Stimulated activated CD8-positive, alpha-beta memory T cell treated with anti-CD3 and anti-CD28 coated beads, Interleukin-2, amount 100 ng/mL, for 1 hour (primary cell): ENCODE measurements at places on chromosomes 7 and 10.

- DNase-seq = no peak
These were observed 510.6 kb downstream of the HTR7 start for GRCh38 chr10:90347239-90347638.

- no peak for DNase-seq
These were observed 35.7 kb upstream of the RHOBTB1 start for GRCh38 chr10:60979667-60980104.

DNA sequence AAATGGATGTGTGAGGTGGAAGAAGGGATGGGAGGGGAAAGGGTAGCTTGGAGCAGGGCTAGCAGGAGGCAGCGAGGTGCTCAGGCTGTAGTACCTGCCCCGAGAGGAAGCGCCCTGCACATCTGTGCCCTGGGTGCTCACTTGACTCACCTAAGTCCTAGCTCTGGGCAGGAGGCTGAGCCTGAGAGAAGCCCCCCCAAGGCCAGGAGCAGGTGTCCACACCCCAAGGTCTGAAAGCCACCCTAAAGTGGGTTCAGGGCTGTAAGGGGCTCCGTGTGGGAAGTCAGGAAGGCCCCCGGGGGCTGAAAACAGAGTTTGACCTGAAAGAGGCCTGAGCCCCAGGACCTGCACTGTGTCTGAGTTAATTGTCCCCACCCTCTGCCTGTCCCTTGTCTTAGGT lies 95.8 kb upstream of the PODXL start:
- DNase-seq = no peak

DNA sequence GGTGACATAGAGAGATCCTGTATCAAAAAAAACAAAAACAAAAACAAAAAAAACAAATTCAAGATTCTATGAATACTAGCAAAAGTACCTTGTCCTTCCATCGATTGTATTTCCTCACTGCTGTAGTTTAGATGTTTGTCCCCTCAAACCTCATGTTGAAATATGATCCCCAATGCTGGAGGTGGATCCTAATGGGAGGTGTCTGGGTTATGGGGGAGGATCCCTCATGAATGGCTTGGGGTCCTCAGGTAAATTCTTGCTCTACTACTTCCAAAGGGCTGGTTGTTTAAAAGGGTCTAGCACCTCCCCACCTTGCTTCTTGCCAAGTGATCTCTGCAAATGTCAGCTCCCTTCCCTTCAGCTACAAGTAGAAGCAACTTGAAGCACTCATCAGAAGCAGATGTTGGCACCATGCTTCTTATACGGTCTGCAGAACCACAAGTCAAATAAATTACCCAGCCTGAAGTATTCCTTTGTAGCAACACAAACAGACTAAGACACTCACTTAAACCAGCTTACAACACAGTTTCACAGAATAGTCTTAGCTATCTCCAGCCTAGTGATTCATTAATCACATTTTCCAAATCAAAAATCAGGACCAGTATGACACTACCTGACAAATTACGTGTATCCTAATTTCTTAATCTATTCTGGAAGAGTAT lies 20.7 kb downstream of the ABI1 start:
- no peak for DNase-seq

- no peak for DNase-seq
These were observed 27.9 kb downstream of the CADPS2 start for GRCh38 chr7:122858320-122858719.

DNA sequence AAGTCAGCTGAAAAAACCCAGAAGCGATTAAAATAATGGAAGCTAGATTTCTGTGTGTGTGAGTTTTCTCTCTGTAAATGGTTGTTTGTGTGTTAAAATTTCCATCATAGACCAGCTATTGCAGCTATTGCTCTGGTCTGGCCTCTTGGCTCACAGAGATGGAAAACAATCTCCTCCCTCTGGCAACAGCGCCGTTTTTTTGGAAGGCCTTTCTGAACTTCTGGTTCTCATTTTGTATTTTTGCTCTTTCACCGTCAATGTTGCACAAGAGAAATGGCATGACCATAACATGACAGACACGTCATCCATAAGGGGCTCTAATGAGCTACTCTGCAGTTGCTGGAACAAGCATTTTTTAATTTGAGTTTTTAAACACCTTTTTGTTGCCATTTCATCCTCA lies 91.0 kb downstream of the CUBN start:
- no peak for DNase-seq

DNA sequence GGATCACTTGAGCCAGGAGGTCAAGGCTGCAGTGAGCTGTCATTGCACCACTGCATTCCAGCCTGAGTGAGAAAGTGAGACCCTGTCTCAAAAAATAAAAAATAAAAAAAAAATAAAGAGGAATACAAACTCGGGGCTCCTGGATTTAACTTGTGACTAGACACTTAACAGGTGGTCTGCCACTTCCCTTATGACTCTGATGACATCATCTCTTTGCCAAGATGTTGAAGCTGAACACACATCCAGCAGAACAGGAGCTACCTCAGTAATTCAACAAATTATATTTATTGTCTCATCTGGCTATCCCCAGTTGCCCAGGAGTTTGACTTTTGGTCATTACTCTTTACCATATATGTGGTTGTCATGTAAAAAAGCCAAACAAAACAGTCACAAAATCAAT lies 35.3 kb downstream of the NEUROD6 start:
- DNase-seq = no peak

DNA sequence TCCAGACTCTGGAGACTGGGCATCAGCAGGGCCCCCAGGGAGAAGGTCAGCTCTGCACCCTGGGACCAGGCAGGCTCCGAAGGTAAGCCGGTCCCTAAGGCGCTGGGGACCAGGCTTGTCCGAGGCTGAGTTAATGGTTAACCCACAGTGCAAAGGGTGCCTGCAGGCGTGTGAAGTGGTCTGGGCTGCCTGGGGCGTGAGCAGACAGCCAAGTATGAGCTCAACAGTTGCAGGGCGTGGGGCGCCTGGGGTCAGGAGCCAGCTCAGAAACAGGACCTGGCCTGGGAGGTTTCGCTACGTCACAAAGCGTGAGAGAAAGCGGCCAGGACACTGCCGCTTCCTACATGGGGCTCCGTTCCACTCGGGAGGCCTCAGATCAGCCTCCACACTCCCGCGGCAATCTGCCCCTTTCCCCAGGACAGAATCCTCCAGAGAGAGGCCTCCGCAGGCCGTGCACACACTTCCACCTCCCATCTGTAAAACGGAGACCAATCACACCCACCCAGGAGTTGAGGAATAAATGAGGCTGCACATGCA lies 16.0 kb downstream of the PDGFA start:
- DNase-seq = no peak

DNA sequence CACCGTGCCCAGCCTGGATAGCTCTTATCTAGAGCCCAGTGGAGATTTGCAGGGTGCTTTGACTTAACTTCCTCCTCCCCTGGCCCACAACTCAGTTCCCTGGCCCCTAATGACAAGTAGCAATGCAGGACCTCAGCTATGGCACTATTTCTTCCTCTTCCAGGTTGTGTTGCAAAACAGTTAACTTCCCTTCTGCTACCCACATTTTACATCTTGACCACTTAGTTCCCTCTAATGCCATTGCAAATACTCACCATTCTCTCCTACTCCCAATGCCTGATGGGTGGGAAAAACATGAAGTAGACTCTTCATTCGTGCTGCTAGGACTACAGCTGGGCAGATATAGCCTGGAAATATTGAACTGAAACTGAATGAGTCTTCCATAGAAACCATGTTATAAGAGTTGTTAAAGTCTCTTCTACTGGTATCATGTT lies 39.1 kb upstream of the FGL2 start:
- no peak for DNase-seq

GRCh38 chr10:34480345-34480744 lies 334.8 kb downstream of the PARD3 start:
- no peak for DNase-seq

DNA sequence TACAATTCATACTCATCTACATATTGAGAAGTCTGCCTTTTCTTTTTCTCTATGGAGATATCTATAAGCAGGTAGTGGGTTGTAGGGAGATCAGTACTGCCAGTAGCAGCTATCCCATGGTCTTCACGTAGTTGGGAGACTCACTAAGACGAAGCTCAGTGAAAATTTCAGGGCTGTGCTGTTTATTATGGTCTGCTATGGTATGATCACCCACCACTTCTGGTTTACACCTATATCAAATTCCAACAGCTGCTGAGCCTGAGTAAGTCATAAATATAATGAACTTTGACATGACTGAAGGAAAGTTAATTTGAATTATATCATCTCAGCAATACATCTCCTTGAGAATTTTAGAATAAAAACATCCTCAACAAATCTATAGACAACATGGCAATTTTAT lies 741.7 kb downstream of the GRM8 start:
- no peak for DNase-seq

- DNase-seq = no peak
These were observed 95.5 kb upstream of the PRSS58 start for GRCh38 chr7:142353147-142354060.

- DNase-seq = no peak
These were observed 509.2 kb downstream of the TCERG1L start for GRCh38 chr10:130802301-130802700.

DNA sequence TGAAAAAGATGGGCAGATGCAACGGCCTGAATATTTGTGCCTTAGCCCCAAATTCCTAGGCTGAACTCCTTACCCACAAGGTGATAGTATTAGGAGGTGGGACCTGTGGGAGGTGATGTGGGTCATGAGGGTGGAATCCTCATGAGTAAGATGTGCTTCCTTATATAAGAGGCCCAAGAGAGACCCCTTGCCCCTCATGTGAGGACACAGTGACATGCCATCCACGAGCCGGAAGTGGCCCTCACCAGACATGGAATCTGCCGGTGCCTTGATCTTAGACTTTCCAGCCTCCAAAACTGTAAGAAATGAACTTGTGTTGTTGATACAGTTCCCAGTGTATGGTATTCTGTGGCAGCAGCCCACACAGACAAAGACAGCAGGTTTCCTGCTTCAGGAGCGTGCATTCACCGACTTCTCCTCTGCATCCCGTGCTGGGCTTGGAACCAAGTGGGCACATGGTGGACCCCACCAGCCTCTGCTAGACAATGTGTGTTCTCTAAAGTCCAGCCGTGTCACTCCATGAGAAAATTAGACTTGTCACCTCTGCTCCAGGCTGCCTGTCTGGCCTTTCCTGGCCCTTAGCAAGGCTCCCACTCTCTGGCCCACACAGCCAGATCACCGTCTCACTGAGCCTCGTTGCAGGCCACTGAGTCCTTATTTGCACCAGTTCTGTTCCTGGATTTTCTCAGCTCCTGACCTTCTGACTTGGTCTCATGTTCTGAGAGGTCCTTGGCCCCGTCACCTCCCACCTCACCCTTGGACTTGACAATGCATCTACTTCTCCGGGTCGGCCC lies 52.9 kb upstream of the CACUL1 start:
- DNase-seq = no peak

- no peak for DNase-seq
These were observed 153.2 kb downstream of the CRPPA start for GRCh38 chr7:16267953-16268820.

DNA sequence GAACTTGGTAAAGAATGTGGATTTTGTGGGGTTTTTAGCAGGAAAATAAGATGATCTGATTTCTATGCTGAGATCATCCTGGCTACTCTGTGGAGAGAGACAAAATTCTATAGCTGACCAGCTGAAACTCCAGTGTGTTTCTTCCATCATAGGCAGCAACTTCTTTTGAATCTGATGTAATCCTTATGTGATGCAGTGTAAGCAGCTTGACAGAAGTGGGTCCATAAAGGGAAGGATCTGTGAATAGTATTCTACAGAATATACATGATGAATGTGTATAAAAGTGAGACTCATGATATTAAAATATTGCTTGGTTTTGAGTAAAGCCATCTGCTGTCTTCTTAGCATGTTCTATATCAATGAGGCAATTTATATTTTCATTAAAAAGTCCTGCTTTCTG lies 4.4 kb downstream of the MYO3A start:
- DNase-seq = no peak

DNA sequence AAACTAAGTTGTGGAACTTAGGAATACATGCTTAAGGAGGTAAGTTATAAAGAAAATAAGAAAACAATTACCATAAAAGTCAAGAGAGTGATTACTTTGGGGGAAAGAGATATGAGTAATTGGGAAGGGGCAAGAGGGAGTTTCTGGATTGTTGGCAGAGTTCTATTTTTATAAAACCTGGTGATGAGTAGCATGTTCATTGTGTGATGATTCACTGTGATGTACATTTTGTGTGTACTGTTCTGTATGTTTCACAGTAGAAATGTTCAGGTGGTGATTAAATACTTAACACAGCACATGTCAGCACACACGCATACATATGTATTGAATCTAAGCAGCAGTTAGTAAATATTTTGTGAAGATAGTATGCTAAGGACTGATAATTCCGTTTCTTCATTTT lies 9.7 kb upstream of the OIT3 start:
- DNase-seq = no peak

GRCh38 chr7:84823530-84823929 lies 363.3 kb downstream of the SEMA3D start:
- no peak for DNase-seq

DNA sequence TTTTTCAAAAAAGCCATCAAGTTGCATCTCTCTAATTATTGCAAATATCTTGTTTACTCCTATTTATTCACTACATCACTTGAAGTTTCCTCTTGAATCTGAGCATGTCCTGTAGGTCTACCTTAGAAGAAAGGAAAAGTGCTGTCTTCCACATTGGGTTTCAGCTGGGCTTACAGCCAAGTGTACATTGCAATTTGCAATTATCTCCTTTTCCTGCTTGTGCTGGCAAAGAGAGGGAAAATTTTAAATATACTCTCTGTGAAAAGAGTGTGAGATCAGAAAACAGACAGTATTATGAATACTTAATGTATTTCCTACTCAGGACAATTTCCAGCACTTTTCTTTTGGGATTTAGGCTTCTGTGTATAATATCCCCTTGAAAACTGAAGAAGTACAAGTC lies 839.7 kb downstream of the CNTNAP2 start:
- no peak for DNase-seq

DNA sequence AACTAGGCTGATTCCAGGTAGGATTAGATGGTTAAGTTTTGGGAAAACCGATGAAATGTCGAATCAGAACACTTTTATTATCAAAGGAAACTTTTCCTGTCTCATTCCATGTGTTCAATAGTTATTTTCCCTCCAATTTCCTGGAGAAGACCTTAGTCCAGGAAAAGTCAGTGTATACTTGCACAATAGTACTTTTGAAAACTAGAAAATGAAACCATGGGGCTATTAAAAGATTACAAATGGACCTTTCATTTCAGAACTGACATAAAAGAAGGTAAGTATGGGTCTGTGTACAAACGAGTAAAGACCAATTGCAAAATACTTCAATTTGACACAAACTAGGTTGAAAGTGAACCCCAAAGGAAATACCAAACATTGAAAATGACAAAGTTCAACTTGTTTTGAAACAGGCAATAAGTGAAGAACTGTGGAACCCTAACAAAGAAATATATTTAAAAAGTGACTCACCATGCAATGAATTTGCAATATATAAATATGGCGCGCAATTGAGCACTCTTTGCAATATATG lies 2.1 kb downstream of the AVPI1 start:
- no peak for DNase-seq

GRCh38 chr10:93921338-93921737 lies 27.6 kb downstream of the SLC35G1 start:
- DNase-seq = no peak

DNA sequence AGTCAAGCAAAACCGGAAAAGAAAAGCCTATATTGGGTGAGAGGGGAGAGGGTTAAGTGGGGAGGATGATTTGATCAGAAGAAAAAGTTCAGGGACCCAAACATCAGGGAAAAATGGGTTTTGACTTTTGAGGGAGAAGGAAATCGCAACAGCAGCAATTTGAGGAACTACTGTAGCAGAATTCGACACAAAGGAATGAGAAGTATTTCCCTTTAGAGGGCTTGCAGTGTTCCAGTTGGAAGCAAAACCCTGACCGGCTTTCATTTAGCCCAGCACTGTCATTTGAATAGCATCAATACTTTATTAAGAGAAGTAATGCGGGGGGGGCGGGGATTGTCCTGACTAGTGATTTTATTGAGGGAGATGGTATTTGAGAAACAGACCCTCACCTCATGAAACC lies 37.2 kb upstream of the GATA3 start:
- DNase-seq = no peak
